ENCODE measurements at places on chromosomes 16 and 17.

DNA sequence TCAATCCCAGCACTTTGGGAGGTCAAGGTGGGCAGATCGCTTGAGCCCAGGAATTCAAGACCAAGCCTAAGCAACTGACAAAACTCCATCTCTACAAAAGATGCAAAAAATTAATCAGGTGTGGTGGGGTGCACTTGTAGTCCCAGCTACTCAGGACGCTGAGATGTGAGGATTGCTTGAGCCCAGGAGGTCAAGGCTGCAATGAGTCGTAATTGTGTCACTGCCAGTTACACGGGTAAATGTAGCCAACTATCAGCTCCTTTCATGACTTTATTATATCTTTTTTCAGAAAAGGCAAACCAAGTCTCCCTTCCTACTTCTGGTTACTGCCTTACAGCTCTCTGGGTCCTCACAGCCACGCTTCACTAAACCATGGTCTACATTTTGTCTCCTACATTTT lies 4.0 kb downstream of the SDF2 start:
- no peak for DNase-seq

DNA sequence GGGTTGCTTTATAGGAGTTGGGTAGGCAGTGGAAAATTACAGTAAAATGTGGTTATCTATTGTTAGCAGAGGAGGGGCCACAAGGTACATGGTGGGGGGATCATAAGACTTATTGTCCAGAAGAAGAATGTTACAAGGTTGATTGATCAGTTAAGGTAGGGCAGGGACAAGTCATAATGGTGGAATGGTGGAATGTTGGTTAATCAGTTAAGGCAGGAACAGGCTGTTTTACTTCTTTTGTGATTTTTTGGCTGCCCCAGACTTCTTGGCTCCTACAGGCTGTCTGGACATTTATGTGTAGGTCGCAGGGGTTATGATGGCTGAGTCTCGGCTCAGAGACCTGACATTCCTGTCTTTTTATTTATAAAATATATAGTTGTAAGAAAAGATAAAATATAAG lies 2277.1 kb downstream of the TP53TG3F start:
- no peak for DNase-seq

DNA sequence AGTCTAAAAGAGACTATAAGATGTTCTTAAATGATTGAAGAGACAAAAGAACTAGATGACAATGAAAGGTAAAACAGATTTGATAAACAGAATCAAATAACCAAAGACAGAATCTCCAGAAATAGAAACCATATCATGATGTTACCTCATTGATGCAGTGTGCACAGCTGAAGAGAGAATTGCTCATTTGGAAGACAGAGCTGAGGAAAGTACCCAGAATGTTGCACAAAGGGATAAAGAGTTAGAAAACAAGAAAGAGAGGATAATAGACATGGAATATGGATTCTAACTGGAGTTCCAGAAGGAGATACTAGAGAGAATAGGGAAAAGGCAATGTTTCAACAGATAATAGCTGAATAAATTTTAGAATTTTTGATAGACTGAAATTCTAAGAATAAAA lies 47.9 kb downstream of the CYLD start:
- DNase-seq = no peak

GRCh38 chr17:39461926-39462569 lies 762 bp downstream of the CDK12 start:
- DNase-seq = no peak
